ENCODE measurements at places on chromosomes 13 and 19.

- no peak for DNase-seq
Observed at GRCh38 chr13:76020421-76020955, 384.4 kb downstream of the LMO7 start.

DNA sequence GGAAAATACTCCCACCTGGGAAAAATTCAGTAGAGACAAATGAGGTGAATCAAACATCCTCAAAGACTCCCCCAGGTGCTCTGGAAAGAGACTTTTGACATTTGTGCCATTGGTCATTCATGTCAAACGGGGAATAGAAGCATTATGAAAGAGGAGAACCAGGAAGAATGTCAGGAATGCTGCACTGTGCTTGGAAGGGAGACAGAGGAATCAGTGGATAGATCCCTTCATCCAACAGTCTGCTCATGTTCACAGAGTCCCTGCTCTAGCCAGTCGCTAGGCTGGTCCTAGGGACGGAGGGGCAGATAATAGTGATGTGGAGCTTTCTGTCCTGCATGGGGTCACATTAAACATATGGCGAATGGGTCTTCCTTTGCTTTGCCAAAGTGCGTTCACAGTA, 384.4 kb downstream of the FGF9 start:
- DNase-seq, result no peak

DNA sequence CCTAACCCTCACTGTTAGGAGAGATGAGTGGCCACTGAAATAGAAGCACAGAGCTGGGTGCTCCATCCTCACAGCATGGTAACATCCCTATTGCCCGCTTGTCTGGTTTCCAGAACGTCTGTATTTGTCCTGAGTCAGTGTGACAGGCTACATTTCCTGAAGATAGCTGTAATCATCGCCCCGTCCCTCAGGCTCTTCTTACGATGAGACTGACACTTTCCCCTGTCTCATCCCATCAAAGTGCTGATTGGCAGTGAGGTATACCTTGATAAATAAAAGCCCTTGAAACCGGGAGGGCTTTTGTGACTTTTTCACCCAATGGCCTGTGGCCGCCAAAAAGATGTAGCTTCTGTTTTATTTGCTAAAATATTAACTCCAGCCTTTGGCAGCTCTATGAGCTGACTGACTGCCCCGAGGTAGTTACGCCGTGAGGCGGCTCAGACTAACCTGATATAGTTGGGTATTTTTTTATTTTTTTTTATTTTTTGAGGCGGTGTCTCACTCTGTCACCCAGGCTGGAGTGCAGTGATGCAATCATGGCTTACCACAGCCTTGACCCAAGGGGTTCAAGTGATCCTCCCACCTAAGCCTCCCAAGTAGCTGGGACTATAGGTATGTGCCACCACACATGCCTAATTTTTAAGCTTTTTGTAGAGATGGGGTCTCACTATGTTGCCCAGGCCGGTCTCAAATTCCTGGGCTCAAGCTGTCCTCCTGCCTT, 5.7 kb upstream of the LRRC4B start:
- no peak for DNase-seq

GRCh38 chr13:98504371-98504963, 72.4 kb downstream of the STK24 start:
- DNase-seq, result peak; percentile 44

DNA sequence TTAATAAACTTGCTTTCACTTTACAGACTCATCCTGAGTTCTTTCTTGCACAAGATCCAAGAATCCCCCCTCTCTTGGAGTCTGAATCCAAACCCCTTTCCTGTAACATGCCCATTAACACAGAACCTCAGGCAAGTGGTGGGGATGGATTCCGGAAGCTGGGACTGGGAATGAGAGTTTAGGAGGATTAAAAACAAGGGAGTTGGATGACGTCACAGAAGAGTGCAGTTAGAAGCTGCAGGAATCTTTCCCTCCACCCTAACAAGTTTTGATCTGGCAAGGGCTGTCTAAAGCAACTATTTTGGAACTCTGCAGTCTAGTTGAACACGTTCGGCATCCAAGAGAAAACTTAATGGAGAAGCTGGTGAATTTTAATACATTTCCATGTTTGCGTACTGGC, 48.2 kb upstream of the PEPD start:
- DNase-seq, result no peak

Data from hematopoietic multipotent progenitor cell treated with erythropoietin and hydrocortisone succinate and interleukin-3 and kit ligand, for 4 days (in vitro differentiated cells).